Calu3 (cell line): ENCODE measurements at places on chromosomes 5 and 9.

DNA sequence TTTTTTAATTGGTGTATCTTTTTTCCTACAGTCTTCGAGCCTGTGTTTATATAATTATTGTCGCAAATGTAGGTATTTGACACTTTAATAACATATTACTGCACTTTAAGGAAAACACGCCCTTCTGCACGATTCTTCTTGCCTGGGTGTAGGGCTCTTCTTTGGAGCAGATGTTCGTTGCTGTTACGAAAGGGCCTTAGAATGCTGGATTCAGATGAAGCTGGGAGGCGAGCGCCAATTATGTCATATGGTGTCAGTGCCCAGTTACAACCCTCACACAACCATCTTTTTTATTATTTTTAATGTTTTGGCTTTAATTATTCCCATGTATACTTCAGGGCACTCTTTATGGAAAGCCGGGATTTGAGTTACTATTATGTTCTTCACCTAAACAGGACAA, 553.0 kb downstream of the EBF1 start:
- no peak for DNase-seq

DNA sequence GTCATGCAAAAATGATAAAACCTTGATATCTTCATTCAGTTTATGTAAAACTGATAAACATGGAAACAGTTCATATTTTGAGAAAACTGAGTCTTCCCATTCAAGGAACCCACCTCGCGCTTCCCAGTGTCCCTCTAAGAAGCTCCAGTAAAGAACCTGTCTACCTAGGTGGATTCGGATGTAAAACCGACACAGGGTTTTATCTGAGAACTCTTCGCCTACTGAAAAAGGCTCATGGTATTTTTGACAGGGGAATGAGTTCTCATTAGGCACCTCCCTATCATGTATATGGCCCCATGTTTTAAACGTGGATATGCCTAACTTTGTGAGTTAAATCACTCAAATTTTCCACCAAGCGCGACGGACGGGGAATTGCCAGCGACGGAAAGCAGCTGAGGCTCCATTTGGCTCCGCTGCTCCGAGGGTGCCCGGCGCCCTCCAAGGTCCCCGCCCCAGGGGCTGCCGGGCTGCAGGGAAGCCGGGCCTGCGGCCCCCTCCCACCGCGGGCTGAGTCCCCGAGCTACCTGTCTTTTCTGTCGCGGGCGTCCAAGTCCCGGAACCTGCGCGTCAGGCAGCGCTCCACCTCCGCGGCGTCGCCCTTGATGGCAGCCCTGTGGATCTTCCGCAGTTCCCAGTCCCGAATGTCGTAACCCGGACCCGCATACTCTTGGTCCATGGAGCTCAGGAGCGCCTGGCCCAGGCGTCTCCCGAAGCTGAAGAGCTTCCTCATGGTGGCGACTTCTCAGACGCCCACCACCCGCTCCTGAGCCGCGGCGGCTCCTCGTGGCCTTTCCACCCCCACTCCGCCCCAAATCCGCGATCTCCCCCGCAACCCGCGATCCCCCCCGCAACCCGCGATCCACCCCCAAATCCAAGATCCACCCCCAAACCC, 594 bp downstream of the ANKRD18A start:
- DNase-seq = peak; percentile 1

GRCh38 chr5:41157272-41157894, 55.9 kb downstream of the C6 start:
- DNase-seq = no peak

- DNase-seq = peak; percentile 31
These were observed 64.9 kb upstream of the ELL2 start for GRCh38 chr5:96026406-96027041.

DNA sequence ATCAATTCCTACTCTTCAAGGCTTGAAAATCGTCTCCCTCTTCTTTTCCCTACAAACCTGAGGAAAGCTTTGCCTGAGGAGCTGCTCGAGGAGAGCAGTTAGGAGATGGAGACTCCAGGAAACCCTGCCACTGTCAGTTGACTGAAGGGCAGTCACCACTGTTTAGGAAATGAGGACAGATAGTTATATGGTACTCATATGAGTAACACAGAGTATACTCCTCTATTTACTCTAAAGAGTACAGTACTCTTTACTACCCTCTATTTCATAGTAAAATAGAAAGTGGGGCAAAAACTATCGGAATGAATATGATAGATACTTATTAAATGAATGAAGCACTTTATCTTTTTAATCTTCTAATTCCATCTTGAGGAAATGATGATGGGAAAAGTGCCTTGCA, 115.8 kb downstream of the MAPKAP1 start:
- no peak for DNase-seq

DNA sequence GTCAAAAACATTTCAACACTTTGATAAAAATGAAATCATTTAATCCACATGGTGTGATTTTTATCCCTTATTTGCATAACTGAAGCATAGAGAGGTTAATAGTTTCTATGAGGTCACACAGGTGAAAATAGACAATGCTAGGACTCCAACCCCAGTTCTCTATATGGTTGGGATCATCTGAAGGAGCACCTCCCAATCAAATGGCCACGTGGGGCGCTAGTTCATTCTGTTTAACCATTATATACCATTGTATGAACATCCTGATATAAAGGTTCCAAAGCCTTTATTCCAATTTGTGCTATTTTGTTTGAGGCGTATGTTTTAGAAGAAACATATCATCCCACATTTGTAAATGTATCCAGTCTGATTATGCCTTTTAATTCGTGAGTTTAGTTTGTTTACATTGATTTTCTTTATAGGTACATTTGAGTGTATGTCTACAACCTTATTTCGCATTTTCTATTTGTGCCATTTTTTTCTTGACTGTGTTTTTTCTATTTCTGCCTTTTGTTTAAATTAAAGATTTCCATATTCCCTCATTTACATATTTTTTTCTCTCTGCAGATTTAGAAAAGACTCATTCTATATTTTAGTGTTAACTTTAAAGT, 1092.0 kb downstream of the MAT2B start:
- peak; percentile 16 for DNase-seq

DNA sequence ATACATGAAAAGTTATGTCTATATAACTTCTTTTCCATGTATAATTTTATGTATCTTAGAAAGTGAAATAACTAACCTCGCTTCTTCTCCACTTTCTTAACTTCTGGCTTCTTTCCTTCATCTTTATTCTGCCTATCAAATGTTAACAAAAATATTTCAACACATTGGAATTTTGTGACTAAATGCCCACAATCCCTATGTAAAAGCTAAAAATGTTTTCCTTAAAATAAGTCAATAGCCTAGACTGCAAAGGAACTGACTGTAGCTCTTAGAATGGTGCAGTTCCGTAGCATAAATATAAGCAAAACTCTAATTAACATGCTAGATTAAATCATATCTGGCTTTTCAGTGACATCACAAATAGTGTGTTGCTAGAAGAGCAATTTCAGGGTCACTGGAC, 40.9 kb downstream of the PSIP1 start:
- no peak for DNase-seq

GRCh38 chr9:70419556-70420440, 5.3 kb upstream of the KLF9 start:
- peak; percentile 81 for DNase-seq

DNA sequence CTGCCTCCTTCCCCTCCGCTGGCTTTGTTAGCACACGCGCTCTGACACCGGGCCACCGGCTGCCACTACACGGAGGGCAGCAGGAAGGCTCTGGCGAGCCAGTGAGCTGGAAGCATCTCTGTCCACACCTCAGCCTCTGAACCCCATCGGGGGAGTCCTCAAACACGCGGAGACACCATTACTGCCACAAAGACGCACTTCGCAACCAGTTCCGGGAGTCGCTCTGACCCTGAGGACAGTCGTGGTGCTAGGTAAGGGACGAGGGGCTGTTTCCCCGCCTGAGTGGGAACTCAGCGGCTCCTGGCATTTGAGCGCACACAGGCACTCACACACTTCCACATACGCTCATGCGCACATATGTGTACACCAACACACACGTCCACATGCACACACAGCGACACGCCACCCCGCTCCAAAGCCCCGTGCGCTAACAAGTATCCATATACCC, 160.0 kb downstream of the C9orf152 start:
- no peak for DNase-seq

DNA sequence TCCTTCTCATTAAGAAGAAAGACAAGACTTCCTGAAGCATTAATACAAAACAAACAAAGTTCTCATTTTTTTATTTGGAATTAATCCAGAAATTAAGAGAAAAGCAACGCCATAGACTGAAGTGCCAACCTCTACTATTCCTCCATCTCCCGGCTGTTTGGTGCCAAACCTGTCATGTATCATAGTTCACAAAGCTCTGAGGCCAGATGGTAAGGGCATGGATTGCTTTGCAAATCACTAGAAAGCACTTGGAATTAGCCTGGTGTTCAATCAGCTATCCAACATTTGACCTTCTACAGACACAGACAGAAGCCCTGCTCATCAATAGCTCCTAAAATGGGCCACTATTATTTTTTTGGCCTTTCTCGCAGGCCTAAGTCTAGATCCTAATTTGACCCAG, 33.8 kb downstream of the HTR1A start:
- DNase-seq = no peak

- DNase-seq = no peak
These were observed 68.0 kb downstream of the FGF10 start for GRCh38 chr5:44321144-44321725.

GRCh38 chr5:55176176-55176818, 3.3 kb upstream of the CDC20B start:
- DNase-seq = peak; percentile 80

- peak; percentile 34 for DNase-seq
These were observed 79.4 kb upstream of the CCDC112 start for GRCh38 chr5:115375893-115376292.

- DNase-seq = no peak
These were observed 5.7 kb upstream of the CHD1 start for GRCh38 chr5:98934546-98934945.
